Activated CD8-positive, alpha-beta memory T cell treated with anti-CD3 and anti-CD28 coated beads for 4 hours (primary cell): ENCODE measurements at places on chromosomes 5 and 9.

- DNase-seq, result no peak
Measured at GRCh38 chr5:133467826-133468463, 144.4 kb downstream of the FSTL4 start.

DNA sequence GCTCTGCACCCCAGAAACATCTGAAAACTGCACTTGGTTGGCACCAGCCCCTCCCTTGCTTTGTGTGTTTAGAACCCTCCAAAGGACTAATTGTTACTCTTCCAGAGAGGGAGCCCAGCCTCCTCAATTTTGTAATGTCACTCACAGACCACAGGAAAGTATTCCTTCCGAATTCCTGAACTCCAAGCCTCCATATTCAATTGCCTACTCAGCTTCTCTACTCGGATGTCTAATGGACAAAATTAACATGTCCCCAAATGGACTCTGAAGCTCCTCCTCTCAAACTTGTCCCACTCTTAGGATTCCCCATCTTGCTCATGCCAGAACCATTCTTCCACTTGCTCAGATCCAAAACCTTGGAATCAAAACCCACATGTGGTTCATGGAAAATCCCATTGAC is 3.9 kb upstream of the TMEM171 start:
- DNase-seq, result no peak

DNA sequence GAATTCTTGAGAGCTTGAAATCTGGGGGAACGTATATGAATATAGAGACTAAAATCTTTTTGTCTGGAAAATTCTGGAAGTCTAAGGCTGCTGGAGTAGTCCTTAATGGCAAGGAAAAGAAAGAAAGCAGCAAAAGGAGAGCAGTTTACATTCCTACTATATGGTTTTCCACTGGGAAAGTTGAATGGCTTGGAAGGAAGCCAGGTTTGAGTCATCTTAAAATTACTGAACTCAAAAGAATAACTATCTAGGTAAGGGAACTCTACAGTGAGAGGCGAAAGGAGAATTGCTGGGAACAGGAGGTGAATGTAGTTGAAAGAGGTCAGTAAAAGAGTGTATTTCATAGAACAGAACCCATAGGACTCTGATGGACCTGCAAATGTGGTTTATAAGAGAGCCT is 258.1 kb upstream of the EDIL3 start:
- no peak for DNase-seq

DNA sequence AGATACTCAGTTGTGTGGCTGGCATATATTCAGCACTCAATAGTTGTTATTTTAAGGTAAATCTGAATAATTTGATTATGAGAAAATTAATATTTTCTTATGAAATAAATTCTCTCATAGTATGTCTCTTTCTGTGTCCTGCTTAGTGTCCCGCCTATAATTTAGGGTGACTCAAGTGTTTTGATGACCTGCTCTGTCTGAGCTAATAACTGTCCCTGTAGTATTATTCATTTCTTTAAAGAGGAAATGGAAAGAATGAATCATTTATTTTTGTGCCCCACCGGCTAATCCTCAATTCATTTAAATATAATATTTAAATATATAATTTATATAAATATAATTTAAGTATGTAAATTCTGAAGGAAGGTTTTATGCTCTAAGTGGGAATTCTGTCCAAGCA is 4.1 kb downstream of the SLC1A1 start:
- DNase-seq, result no peak

- DNase-seq, result no peak
Measured at GRCh38 chr5:179868541-179868940, 9.9 kb upstream of the MRNIP start.

DNA sequence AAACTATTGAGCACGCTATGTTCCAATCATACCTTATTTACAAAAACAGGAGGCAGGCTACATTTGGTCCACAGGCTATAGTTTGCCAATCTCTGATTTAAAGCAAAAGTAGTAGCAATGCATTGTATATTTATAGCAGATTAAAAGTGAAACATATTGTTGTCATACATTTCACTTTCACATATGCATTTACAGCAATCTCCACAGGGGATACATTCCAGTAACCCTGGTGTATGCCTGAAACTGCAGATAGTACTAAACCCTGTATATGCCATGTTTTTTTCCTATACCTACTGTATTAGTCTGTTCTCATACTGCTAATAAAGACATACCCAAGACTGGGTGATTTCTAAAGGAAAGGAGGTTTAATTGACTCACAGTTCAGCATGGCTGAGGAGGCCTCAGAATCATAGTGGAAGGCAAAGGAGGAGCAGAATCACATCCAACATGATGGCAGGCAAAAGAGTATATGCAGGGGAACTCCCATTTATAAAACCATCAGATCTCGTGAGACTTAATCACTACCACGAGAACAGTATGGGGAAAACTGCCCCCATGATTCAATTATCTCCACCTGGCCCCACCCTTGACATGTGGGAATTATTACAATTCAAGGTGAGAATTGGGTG is 5.9 kb upstream of the CSF1R start:
- DNase-seq, result no peak

GRCh38 chr5:142141463-142141862 is 32.9 kb downstream of the NDFIP1 start:
- no peak for DNase-seq

- DNase-seq, result no peak
Measured at GRCh38 chr5:7779019-7780005, 71.6 kb downstream of the CFAP90 start.

- no peak for DNase-seq
Measured at GRCh38 chr9:136544548-136544963, 1.3 kb downstream of the NOTCH1 start.
